ENCODE measurements at places on chromosomes 3 and 15.

DNA sequence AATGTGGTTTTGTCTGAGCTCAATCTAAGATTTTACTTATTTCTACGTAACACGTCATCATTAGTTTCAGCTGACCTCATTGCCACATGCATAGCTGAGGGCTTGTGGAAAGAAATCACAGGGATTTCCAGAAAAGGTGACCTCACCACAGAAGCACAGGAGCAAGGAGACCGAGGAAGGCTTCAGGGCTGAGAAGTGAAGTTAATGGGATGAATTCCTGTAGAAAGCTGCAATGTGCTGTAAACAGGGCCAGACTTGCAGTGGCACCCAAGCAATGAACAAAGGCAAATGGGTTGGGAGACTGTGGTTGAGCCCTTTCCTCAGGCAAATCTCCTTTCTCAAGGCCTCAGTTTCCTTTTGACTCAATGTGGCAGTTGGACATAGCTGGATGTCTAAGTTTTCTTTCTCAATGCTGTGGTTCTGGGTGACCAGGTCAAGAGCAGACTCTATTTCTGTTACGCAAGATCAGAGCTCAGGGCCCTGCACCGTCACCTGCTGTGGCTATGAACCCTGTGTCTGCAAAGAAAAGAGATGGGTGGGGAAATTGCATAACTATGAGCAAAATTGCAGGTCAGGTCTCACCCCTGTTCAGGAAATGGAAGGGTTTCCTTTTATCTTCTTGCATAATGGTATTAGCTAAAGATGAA is 252.2 kb upstream of the TBL1XR1 start:
- DNase-seq, result no peak

GRCh38 chr3:150589759-150590158 is 13.4 kb upstream of the SELENOT start:
- no peak for DNase-seq

GRCh38 chr3:100838157-100838556 is 128.9 kb downstream of the TFG start:
- DNase-seq, result no peak

- DNase-seq, result no peak
Measured at GRCh38 chr15:96262097-96262496, 68.4 kb upstream of the NR2F2 start.

GRCh38 chr3:61948699-61949305 is 387.4 kb downstream of the PTPRG start:
- no peak for DNase-seq

- no peak for DNase-seq
Measured at GRCh38 chr3:102802819-102803420, 368.1 kb downstream of the ZPLD1 start.

DNA sequence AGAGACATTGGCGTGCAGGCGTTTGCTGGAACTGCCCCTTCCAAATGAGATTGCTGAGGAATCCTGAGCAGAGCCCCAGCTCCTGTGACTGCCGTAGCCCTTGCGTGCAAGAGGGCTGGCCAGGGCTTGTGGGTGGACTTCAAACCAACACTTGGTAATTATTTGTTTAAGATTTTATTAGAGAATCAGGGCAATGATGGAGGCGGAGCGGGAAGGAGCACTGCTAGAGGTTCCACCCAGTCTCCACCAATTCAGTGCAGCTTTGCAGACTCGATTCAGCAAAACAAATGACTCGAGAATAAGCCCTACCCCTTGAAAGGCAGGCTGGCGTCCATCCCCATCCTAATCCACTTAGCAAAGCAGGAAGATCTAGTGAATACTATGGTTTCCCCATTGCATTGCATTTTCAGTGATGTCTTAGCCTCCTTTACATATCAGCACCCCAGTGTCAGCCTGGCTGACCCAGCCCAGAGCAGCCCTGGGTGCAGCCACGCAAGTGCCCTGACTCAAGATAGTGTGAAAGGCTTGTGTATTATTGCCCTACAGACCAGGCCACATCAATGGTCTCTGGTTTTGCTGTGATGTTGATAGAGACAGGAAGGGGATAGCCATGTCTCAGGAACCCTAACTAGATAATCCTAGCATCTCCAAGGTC is 26.0 kb downstream of the GLDN start:
- no peak for DNase-seq

DNA sequence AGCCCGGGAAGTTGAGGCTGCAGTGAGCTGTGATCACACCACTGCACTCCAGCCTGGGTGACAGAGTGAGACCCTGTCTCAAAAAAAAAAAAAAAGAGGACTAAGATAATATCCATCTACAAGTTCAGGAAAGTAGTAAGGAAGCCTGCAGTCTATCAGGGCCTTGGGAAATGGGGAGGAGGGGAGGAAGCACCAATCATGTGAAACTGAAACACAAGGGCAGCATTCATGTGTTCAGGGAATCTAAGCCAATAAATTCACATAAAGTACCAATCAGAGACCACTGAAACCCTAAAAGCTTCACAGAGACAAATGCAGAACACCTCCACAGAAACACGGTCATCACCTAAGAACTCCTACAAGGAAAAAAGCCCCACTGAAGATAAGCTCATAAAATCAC is 22.9 kb upstream of the HHATL start:
- no peak for DNase-seq

GRCh38 chr3:39401983-39402382 is 4.5 kb upstream of the RPSA start:
- no peak for DNase-seq

DNA sequence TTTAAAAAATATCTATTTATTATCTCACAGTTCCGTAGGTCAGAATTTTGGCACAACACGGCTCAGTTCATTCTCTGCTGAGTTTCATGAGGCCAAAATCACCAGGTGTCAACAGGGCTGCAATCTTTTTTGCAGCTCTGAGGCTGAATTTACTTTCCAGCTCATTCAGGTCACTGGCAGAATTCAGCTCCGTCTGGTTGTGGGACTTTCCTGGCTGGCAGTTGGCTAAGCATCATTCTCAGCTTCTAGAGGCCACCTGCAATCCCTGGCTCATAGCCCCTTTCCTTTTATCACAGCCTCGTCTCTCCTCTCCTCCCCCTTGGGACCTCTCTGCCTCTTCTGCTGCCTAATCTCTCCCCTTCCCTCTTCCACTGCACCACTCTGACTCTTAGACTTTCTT is 174.0 kb upstream of the WNT5A start:
- DNase-seq, result no peak

DNA sequence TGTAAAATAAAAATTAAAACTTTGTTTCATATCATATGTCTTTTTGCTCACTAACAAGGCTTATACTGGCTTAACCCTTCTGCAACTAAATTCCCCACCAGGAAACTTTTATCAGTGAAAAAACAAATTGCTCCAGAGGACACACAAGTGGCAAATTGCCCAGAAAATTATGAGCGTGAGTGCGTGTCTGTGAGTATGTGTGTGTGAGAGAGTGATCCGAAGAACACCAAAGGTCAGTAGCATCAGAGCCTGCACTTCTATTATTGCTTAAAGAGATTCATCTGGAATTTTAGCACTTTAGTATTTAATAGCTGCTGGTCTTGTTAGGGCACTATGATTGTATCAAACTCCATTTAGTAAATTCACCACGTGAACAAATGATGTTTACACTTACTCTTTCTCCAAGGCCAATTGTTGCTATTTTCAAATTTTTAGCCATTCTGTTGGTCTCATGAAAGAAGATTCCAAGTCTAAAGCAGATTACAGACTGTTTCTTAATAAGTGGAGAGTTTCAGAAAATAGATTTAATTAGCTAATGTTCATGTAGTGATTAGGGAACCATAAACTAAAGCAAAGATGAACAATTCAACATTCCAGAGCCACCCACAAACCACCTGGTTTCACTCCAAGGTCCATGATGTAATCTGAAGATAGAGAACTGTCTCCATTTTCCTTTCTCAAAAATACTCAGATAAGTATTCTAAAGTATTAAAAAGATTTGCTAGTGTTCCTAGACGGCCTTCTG is 91.1 kb upstream of the IL12A start:
- DNase-seq, result no peak

GRCh38 chr3:136464502-136464901 is 214.4 kb downstream of the PCCB start:
- no peak for DNase-seq

DNA sequence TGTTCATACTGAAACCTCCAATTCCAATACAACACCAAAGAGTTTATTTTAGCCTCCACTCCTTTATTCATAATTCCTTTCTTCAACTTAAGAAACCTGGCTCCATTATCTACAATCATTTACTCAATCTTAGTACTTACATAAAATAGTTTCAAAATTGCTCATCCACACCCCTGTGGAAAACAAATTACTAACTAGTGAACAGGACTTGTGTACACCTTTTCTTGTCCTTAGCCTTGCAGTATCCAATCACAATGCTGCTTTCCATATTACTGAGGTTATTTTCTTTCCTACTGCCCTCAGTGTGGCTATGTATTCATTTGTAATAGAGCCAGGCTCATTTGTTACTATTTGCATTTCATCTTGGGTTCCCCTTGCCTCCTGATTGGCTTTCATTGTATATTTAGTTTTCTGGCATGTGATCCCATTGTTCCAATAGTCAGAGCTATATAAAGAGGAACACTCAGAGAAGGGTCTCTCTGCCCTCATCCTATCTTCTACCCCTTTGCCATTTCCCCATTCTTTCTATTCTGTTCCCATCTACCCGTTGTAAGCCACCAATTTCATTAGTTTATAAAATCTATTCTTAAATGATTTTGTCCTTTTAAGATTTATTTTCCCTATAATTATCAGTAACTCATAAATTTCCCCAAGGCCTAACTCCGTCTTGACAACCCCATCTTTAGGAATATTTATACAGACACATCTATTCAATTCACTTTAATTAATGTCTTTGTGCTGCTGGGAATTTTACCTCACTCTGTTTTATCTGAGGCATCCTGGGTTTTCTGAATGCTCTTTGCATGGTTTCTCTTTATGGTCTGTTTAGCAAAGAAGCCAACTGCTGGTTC is 67.9 kb upstream of the RBP1 start:
- DNase-seq, result no peak

GRCh38 chr3:193984876-193985275 is 151.1 kb upstream of the HES1 start:
- DNase-seq, result no peak

DNA sequence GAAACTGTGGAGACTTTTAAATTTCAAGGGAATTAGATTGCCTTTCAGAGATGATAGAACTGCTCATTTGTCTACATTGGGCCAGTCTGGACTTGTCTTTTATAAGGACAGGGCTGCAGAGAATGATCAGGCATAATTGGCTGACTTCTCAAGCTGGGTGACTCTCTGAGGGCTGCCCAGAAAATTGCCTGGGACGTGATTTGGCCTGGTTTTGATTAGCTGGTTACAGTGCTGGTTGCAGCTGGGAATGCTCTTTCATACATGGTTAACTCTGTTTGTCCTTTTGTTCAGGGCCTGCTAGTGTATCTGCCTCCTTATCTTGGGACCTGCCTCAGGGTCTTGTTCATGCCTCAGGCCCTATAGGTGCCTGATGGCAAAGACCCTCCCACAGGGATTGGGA is 245.6 kb downstream of the CLSTN2 start:
- DNase-seq, result no peak

GRCh38 chr3:190534986-190535385 is 21.1 kb downstream of the IL1RAP start:
- no peak for DNase-seq

DNA sequence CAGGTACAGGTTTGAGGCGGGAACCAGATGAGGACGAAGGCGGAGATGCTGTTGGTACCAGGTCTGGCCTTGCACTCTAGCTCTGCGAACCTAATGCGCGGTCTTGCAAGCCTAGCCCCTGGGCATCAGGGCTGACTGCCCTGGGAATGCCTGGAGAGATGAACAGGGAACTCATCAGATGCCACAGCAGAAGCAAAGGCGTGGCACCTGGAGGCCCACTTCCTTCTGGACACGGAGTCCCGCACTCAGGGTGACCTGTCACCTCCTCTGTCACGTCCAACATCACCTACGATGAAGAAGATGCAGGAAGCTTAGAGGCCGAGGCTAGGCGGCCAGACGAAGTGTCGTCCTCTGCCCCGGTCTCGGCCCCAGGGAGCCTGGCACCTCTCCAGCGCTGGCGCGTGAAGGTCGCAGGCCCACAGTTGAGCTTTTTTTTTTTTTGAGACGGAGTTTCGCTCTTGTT is 9.4 kb downstream of the RPLP1 start:
- DNase-seq, result no peak

GRCh38 chr3:171620825-171621434 is 160.7 kb upstream of the TNIK start:
- no peak for DNase-seq

DNA sequence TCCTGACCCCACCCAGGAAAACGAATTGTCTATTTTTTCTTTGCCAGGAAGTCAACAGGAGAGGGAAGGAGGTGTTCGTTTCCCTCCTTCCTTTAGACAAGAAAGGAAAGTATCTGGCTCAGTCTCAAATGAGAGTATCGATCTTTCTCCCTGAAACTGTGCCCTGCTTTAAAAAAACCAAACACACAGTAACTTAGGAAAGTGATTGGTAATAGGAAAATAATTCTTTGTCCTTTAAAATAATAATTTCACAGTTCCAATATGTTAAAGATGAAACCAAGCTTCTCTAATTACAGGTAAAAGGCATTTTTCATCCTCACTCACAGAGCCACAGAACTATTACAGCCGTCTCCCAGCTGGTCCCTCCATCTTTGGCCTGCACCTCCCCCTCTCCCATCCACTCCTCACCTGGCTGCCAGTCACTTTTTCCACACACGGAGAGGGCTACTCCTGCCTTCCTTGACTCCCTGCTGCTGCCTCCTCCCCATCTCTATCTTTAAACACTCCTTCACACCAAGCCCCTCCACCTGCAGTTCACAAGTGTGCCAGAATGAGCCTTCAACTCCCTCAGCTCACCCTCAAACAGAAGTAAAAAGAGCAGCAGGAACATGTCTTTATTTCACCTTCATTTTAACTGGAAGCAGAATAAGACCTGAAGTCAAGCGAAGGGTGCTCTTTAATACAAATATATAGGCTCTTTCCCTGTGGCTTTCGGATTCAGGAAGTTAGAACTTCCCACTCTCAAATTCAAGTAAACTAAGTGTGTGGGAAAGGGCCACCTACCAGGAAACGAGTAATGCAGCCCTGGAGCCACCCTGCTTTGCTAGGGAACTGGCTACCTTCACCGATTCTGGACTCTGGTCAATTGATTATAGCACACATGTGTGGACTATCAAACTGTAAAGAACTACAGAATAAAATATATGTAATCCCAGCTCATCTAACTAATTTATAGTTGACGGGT is 116.4 kb downstream of the SENP2 start:
- peak; percentile 49 for DNase-seq

DNA sequence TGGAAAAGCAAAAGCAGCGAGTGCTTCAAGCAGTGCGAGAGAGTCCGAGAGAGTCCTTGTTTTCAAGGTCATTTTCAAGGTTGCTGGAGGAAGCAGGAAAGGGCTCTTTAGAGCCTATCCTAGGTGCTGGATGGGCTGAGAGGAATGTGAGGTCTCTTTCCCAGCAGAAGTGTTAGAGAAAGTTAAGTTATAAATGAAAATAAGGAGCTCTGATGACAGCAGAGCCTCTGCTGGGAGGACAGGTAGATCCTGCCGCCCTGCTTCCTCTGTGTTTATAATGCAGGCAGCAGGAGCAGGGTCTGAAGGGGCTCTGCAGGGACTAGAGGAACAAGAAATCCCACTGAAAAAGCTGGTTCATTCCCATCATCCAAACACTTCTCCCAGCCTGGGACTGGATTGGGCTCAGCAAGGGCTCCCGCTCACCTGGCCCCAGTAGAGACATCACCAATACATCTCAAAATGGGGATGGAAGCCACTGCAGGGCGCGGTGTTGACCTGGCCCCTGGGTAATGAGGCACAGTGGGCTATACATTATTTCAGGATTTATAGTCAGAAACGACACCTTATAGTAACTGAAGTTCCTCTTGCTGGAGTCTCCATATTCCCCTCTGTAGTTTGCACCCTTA is 41.5 kb upstream of the RAB6B start:
- no peak for DNase-seq

GRCh38 chr3:141881702-141882101 is 5.3 kb downstream of the ATP1B3 start:
- no peak for DNase-seq

- no peak for DNase-seq
Measured at GRCh38 chr3:157094751-157095480, 65.0 kb downstream of the CCNL1 start.

Data from iPS-NIHi11 (cell line).